Cortex of kidney (tissue), 1 donor: ENCODE measurements at places on chromosomes 12 and 14.
A peak's percentile ranks its signal among the peaks of the same experiment; 100 is the strongest.

DNA sequence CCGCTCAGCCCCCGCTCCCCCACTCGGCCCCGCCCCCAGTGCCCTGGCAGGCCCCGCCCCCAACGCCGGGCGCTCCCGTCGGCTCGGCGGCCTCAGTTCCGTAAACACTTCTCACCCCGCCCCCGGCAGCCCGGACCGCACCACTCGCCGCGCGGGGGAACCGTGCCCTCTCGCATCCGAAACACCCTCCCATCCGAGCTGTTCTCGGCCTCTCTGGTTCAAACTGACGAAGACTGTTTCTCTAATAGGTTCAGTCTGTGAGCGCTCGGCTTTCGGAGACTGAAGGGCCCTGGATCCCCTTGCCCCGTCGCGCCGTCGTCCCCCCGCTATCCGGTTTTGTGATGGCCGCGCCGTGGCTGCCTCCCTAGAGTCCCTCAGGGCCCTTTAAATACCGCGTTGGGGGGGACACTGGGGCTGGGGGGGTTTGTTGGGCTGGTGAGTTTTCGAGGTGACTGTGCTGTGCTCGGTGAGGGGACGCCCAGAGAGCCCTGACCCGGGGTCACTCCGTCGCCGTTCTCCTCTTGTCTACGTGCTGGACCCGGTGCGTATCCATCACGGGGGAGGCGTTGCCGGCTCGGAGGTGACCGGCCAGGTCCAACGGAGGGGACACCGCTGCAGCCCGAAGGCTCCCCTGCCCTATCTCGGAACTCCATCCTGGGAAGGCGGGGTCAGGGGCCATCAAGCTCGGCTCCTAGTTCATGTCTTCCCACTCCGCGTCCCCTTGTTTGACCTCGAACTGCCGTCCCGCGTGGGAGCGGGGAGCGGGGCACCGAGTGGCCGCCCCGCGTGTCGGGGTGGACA lies at the start of gene TCP11L2:
Gene TCP11L2, plus strand, starts transcription at position 333 of the 801 bp plus-strand sequence. CDS start 8,343 bp downstream, outside the sequence.
- DNase-seq: peak; percentile 44

DNA sequence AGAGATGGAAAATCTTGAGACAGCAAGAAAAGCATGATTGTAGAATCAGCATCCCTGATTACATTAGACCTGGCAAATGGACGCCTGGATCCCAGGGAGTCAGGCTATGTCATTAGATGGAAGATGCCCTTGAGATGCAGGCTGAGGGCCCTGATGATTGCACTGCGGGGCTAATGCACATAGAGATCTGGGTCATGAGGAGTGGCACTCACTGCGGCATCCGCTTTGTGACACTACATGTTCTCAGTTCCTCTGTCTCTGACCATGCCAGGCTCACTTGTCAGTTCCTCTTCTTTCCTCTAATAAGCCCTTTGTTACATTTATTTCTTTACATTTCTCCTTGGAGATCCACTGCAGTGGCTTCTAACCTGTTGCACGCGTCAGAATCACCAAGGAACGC lies 70.1 kb upstream of the GPATCH2L start:
- DNase-seq: no peak

DNA sequence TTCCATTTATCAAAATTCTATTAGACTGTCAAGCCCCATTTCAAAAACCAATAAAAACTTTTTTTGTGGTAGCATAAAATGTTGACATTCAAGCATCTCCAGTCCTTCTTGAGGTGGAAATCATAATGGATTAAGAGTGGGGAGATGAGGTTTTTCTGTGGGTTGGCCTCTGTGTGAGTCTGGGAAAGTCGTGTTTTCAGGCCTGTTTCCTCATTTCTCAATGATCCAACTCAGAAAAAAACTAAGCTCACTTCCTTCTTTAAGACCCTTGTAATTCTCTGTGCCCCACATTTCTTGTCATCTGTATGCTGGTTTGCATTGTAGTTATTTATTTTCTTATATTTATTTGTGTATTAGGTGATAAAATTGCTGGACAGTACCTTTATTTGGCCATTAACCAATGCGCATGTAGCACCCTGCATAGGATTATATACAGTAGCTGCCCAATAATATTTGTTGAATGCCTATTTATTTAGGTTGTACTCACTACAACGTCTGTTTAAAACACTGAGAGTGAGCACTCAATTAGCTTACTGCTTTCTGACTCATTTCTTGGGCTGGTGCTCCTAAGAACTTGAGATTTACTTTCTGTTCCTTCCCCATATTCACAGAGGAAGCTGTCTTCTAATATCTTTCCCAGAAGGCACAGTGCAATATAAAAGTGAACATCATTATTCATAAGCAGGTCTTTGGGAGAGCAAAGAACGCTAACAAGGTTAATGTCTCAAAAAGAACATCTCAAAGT lies 121.9 kb downstream of the DNAI7 start:
- DNase-seq: no peak

GRCh38 chr12:72278894-72279293 lies 6.7 kb downstream of the TRHDE start:
- no peak for DNase-seq

GRCh38 chr14:93648440-93649168 lies 139.7 kb downstream of the PRIMA1 start:
- no peak for DNase-seq

GRCh38 chr12:128909653-128910052 lies 56.4 kb downstream of the GLT1D1 start:
- no peak for DNase-seq

GRCh38 chr12:79547044-79547734 lies 143.6 kb downstream of the PAWR start:
- no peak for DNase-seq

GRCh38 chr12:79648881-79649280 lies 41.9 kb downstream of the PAWR start:
- DNase-seq: no peak

DNA sequence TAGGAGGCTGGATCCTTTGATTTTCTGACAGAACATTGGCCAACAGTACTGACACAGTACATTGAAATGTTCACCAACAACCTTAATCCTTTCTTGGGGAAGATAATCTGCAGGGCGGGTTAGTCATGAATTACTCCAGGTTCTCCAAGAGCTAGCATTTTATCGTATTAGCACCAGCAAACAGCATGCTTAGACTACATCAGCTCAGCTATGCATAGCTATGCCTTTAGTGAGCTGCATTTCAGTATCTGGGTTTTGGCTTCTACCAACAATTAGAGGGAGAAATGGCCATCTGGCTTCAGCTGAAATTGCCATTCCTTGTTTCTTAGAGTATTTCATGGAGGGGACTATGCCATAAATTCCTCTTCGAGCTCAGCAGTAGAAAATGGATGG lies 33.8 kb downstream of the SAMD4A start:
- DNase-seq: no peak

- DNase-seq: no peak
Observed at GRCh38 chr14:56162476-56162875, 44.3 kb downstream of the PELI2 start.

DNA sequence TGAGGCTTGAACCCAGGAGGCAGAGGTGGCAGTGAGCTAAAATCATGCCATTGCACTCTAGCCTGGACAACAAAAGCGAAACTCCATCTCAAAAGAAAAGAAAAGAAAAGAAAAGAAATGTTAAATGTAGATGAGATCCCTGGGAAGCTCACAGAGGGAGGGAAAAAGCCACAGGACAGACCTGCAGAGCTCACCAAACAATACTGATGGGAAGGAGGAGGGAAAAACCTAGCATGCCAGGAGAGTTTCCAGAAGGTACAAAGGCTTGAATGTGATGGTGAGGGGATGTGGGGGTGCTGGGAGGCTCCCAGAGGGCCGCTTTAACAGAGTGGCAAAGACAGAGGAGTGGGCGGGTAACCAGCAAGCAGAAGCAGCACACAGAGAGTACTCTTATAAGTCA lies 72.3 kb downstream of the PTPN21 start:
- no peak for DNase-seq

DNA sequence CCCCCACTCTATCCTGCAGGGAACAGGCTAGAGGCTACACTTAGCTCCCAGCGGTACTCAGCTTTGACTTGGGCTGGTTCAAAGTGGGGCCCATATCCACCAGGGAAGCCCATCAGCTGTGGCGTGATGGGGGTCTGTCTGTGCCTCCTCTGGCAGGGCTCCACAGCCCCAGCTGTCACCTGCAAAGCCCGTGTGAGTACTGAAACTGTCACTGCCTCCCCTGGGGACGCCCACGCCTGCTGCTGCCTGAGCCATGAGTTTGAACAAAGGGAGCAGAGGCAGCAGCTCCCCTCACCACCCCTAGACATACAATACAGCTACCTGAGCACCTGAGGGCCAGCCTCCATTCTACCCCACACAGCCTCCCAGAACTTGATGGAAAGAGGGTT lies 5.0 kb downstream of the REM2 start:
- DNase-seq: no peak

DNA sequence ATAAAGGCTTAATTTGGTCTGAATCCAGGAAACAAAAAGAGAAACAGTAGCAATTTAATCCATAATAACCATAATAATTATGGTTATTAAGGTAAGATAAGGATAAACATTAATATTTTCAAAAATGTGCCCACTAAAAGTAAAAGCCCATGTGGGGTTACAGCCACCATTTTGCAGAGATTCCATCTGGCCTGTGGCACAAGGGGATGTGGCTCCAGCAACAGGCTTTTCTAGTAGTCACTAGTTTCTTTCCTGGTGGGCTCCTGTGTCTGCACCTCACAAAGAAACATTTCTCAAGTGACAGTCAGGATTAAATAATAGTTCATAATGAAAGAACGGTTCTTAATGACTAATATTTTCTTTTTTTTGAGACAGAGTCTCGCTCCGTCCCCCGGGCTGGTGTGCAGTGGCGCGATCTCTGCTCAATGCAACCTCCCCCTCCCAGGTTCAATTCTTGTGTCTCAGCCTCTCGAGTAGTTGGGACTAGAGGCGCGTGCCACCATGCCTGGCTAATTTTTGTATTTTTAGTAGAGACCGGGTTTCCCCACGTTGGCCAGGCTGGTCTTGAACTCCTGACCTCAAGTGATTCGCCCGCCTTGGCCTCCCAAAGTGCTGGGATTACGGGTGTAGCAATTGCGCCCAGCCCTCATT lies 32.2 kb downstream of the GPR19 start:
- no peak for DNase-seq

DNA sequence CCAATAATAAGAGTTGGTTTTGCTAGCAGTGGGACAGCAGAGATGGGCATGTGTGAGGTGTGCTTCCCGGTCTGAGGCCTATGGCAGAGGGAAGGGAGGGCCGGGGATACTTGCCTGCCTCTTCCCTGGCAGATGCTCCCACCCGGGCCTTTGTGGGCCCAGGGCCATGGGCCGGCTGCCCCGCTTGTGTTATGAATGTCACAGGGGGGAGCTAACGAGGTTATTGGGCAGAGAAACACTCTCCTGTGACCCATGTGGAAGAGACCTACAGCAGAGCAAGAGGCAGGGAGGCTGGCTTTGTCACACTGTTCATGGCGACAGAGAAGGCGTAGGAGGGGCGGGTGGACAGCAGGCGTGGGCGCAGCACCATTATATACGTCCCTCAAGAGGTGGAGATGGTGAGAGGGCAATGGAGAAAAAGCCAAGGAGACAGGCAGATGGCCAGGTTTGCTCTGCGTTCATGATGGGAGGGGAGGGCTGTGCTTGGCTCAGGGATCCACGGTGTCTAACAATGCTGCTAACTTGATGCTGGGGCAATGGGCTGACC lies 13.3 kb downstream of the CCND2 start:
- DNase-seq: no peak

DNA sequence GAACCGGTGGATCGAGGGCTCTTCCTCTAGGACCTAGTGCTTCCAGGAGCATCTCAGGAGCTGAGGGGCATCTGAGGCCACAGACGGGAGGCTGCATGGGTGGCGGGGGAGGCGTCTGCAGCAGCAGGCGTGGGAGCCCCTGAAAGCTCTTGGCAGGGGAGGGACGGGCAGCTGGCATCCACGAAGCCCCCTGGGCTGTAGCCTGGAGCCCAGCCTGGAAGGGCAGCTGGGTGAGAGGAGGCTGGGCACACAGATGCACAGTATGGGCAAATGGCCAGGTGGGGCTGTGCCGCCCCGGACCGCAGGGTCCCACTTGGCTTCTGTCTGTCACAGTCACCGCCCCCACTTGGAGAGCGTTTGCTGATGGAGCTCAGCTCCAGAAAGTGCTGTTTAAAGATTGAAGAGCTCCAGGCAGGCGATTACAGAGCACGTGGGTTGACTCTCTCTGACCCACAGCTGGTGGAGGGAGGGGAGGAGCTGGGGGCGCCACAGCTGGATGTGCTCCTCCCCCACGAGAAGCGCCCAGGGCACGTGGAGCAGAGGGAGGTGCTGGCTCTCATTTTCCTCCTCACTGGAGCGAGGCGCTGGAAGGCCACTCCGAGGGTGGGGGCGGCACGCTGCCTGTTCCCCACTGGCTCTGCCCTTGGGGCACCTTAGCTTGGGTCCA lies 155.0 kb upstream of the C14orf180 start:
- no peak for DNase-seq

- no peak for DNase-seq
Observed at GRCh38 chr14:68756000-68756481, 36.8 kb downstream of the ZFP36L1 start.

DNA sequence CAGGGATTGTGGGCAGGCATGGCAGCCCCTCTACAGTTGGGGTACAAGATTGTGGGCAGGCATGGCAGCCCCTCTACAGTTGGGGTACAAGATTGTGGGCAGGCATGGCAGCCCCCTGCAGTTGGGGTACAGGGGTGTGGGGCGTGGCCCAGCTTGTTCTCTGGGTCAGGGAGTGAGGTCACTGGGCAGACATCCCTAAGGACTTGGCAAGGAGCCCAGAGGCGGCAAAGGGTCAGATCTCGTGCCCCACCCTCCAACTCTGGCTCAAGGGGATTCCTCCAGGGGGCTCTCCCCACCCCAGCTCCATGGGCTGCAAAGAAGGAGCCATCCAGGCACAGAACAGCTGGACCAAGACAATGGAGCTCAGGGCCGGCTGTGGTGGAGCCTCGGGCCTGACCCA lies 25.8 kb upstream of the NUDT14 start:
- DNase-seq: no peak

DNA sequence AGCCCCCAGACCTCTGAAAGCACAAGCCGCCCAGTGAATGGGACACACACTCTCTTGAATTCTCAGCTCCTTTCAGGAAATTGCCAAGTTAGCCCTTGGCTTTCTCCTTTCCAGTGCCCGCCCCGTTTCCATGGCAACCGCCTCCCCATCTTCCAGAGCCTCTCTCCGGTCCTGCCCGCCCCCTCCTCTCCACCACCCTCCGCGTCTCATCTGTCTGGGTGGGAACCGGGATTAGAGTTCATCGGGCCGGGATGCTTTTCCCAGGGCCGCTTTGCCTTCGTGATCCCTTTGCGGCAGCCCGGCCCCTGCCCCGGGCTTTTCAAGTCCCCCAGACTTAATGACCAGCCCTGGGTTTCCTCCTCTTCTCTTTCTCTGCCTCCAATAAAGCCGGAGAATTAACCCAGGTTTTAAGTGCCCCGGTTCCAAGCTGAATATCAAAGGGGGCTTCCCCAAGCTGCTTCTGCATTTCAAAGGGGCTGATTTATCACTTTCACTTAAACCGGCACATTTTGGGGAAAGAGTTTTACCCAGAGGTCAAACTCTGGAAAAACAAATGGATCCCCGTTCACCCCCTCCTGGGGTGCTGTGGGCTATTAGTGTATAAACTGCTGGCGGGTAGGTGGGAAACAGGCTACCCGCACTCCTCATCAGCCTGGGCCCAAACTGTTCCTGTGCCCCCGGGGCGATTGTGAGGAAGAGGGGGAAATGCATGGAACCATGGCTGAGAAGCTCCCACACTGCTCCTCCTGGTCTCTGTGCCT lies 101.7 kb downstream of the ZFP36L1 start:
- no peak for DNase-seq
